ENCODE measurements at places on chromosomes 7 and 10.

DNA sequence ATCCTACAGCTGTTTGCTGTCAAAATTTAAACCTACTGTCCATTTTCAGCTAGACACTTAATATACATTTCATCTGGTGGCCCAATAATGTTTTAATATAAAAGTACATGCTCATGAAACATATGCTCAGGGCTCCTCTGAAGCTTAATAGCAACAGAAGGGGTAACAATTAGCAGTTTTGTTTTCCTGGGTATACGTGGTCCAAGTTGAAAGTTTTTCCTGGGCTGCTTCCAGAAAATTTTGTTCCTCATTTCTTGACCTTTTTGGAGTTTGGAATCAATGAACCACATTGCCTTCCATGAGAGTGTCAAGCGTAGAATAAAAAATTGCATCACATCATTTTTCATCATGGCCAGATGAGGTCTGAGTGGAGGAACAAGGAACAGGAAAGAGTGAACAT, 537.3 kb upstream of the MGMT start:
- DNase-seq, result no peak

DNA sequence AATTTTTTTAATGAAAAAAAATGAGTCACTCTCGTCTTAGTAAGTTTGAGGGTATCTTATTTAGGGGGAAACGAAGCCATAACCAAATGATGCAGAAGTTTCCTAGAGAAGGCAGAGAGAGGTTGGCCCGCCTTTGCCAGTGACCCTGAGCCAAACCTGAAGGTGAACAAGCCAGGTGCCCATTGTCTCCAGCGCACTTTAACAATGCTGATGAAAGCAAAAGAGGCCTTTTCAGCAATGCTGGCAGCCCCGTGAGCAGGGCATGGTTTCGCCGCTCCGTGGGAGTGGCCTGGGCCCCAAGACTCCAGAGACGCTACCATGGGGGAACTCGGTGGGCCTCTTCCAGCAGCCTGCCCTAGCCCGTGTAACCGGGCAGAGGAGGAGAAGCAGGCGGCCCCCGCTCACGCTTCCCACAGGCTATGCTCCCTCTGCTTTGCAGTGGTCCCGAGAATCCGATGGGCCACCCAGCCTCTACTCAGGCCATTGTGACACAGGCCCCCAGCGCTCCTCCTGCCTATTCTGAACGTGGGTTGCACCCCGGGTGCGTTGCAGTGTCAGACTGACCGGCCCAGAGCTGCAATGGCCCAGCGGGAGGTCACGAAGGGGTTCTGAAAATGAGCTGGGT, 14.0 kb upstream of the UNCX start:
- DNase-seq, result no peak

GRCh38 chr10:4352414-4352961, 473.5 kb upstream of the AKR1E2 start:
- peak; percentile 21 for DNase-seq

- no peak for DNase-seq
Observed at GRCh38 chr7:89077992-89078391, 282.5 kb upstream of the TEX47 start.

GRCh38 chr10:43190775-43191174, 52.5 kb downstream of the CSGALNACT2 start:
- no peak for DNase-seq

DNA sequence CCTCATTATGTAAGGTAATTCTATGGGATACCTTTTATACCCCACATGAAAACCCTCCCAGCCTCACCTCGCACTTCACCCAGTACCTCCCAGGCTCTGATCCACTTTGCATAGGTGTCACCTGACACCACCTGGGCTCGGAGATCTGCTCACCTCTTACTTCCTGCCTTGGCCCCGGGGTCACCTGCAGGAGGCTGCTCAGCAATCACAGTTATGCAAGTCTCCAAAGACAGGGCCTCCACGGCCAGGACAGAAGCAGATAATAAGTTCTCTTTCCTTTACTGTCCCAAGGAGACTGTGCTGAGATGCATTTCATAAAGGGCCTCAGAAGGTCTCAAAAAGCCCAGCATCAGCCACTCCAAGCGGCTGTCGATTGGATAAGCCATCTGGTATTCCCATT, 112.4 kb upstream of the PPP2R2D start:
- no peak for DNase-seq

DNA sequence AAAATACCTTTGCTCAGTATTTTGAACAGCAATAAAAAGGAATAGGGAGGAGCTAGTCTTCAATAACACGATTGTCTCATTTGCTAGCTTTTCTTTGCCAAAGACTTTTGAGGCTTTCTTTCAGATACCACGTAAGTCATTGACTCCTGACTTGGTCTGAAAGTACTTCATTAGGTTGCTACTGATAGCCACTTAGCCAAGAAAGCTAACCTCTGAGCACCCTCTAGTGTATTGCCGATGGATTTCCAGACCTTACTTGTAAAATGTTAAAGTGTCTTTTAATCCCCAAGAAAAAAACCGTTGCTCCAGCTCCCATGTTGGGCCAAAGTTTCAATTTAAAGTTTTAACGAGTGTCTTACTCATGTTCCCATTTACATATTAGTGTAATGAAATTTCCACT, 63.4 kb upstream of the STRIP2 start:
- no peak for DNase-seq

- no peak for DNase-seq
Observed at GRCh38 chr7:27158436-27159265, 2.2 kb upstream of the HOXA7 start.

DNA sequence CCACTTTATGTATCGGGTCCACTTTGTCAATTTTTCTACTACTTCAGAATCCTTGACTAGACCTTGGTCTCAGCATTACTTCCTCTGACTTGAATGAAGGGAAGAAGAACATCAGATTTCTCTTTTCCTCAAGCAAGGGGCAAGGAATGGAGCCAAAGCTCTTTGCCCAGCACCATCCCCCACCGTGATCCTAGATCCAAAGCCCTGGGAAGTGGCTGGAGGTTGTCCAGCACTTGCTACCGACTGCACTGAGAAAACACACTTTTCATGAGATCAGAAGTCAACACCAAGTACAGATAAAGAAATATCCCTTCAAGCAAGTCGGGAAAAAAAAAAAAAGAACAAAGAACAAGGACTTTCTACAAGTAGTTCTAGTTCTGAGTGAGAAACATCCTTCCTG, 102.1 kb upstream of the DDC start:
- peak; percentile 46 for DNase-seq

DNA sequence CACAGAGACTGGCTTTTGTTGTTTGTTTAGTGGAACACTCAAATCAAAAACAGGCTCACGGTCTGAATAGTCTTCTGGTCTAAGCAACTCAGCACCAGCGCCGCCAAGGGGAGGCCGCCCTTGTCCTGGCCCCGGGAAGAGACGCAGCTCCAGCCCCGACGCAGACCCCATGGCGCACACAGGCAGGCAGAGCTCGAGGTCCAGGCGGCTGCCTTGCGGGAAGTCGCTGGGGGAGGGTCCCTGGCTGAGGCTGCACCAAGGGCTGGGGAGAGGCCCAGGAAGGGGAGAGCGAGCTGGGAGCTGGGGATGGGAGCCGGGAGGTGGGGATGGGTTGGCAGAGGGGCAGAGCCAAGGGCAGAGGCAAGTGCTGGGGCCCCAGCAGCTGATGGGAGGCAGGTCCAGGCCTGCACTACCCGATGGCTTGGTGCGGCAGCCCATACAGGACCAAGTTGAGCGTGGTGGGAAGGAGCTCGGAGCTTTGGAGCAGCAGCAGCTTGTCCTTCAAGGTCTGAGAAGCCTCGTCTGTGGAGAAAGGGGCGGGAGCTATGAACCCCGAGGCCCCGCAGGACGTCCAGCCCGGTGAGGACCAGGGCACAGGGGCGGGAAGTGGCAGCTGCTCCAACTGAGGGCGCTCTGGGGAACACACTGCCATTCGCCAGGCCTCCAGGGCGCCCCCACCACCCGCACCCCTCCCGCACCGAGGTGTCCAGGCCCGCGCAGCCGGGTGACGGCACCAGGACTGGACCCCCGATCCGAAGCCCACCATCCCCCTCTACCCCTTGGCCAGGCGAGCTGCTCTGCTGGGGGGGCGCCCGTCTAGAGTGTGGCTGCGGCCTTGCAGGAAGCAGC, 22.7 kb upstream of the NKX6-2 start:
- DNase-seq, result no peak

DNA sequence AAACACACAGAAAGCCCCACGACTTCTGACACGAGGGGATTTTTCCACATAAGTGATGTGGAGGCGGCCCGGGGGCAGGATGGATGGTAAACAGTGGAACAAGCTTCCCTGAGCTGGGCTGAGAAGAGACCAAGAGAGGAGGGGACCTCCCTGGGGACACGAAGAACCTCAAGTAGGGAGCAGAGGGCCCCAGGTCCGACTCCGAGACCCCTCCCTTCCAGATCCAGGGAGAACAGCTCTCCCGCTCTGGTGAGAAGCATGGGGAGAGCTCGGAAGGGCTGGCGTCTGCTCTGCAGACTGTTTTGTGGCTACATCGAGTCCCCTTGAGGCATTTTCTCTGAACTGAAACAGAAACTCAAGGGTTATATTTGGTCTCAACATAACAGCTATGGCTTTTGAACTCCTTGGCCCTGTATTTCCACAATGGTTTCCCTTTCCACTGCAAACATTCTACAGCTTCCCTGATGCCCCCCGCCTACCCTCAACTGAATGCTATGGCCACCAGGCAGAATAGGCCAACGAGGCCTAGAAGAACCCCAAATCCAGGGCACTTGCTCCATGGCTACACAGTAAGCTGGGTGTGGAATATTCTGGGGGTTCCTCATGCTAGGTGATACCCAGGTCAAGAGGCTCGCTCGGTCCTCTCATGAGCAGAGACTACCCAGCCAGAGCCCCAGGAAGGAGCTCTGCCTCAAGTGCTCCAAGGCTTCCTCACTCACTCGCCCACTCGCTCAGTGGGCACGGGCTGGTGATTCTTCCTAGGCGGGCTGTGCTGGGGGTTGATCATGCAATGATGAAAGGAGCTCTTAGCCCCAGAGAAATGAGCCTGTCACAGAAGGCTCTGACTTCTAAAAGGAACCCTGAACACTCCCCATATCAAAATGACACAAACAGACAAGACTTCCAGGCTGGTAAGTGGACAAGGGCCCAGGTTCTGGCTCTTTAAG, 47.5 kb downstream of the FAM53B start:
- DNase-seq, result no peak

GRCh38 chr10:126087153-126087680, 190.9 kb downstream of the FANK1 start:
- DNase-seq, result no peak

- DNase-seq, result no peak
Observed at GRCh38 chr10:9577746-9578145, 1439.9 kb upstream of the CELF2 start.

- no peak for DNase-seq
Observed at GRCh38 chr7:82235713-82236112, 207.9 kb downstream of the CACNA2D1 start.

- no peak for DNase-seq
Observed at GRCh38 chr7:20240080-20240926, 23.1 kb upstream of the MACC1 start.

GRCh38 chr7:96075510-96076349, 246.2 kb downstream of the SLC25A13 start:
- DNase-seq, result peak; percentile 89

DNA sequence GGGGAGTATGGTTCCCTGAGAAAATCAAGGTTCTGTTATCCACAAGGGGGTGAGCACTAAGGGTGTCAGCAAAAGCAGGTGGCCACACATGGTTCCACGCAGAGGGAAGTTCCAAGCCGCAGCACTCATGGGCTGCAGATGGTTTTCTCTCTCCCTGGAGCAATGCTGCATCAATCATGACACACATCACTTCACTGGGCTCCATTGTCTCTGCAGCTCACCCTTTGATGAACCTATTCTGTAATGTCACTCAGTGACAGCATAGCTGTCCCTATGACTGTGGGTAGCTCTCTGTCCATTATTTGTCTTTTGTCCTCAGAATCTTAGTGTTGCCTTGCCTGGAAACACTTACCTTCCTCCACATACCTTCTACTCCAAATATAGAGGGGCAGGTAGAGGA, 34.8 kb downstream of the LRRC18 start:
- no peak for DNase-seq

DNA sequence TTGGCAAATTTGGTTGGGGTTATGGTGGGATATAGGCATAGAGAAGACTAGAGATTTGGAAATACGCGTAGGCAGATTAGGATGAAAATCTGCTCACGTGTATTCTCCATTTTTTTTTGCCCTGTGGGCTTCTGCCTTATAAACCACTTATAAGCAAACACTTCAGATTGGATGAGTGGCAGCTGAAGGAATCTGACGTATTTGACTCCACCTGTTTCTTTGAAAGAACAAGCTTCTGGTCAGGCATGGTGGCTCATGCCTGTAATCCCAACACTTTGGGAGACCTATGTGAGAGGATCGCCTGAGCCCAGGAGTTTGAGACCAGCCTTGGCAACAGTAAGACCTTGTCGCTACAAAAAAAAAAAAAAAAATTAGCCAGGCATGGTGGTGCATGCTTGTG, 5.1 kb downstream of the STK31 start:
- no peak for DNase-seq

- no peak for DNase-seq
Observed at GRCh38 chr7:101173752-101174244, 6.3 kb downstream of the NAT16 start.

- DNase-seq, result no peak
Observed at GRCh38 chr7:16399916-16400892, 21.1 kb downstream of the CRPPA start.

DNA sequence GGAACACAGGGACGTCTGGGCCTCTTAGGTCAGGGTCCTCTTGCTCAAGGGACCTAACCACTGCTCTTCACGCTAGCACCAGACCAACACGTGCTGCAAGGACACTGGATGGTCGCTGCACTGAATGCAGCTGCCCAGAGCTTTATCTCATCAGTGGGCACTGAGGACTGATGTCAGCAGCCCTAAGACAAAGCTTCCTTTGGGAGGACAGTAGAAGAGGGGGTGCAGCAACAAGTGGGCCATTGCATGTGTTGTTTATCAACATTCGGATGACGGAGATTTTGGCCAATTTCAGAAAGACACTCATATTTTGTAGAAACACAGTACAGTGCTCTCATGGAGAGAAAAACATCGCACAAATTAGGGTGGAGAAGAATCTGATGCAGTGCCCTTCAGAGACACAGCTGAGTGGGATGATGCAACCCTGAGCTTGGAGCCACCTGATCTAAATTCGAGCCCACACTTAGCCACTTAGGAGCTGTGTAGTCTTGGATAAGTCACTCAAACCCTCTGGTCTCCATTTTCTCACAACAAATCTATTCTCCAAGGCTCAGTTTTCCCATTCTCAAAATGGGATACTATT, 1.7 kb downstream of the OPALIN start:
- no peak for DNase-seq

DNA sequence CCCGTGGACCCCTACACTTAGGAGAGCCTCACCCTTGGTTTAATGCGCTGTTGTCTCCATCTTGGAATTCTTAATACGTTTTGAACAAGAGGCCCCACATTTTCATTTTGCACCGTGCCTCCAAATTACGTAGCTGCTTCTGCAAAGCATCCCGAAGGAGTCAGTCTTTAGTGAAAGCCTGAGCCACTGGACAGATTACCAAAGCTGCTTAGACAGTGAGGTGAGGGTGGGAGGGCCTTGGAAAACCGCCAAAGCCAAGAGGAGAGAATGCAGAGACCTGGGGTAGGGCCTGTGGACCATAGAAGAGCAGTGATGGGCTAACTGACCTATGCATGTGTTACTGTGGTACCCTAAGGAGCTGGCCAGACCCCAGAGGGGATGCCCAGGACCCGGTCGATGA, 4.2 kb upstream of the TCAF1 start:
- DNase-seq, result no peak

All from spinal cord (tissue), 10 donors.